Large intestine (tissue), 12 donors: ENCODE measurements at places on chromosomes 7 and 10.

- H3K4me1 ChIP-seq, result no peaks in the 10 kb centered on the region
- no peaks in the 10 kb centered on the region for H3K27me3 ChIP-seq
- H3K36me3 ChIP-seq, result peaks cover 56% of the 10 kb centered on the region
- no peak overlapping the region for H3K27ac ChIP-seq
- no peak for DNase-seq
- H3K4me3 ChIP-seq, result no peak overlapping the region
Measured at GRCh38 chr7:44395067-44395466, 69.7 kb upstream of the CAMK2B start.

DNA sequence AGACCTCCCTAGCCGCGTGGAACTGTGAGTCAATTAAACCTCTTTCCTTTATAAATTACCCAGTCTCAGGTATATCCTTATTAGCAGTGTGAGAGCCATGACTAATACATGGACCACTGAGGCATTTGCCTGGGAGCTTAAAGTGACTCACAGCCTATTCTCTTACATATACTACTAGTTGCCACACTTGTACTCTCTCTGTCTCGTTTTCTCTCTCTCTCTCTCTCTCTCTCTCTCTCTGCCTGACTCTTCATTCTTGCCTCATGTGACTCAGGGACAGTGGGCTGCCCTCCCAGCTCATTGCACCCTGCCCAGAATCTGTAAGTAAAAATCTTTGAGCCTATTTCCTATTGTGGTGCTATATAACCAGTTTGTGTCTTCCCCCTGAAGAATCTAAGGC, 238.5 kb upstream of the MAGI2 start:
- peaks cover 10% of the 10 kb centered on the region for H3K4me1 ChIP-seq
- no peak overlapping the region for H3K27ac ChIP-seq
- peaks cover 30% of the 10 kb centered on the region for H3K27me3 ChIP-seq
- no peak for DNase-seq
- no peak overlapping the region for H3K4me3 ChIP-seq
- H3K36me3 ChIP-seq, result no peaks in the 10 kb centered on the region

- H3K27me3 ChIP-seq, result no peaks in the 10 kb centered on the region
- H3K4me1 ChIP-seq, result no peaks in the 10 kb centered on the region
- H3K27ac ChIP-seq, result no peak overlapping the region
- no peak for DNase-seq
Measured at GRCh38 chr7:72035266-72035665, 376.9 kb downstream of the CALN1 start.

DNA sequence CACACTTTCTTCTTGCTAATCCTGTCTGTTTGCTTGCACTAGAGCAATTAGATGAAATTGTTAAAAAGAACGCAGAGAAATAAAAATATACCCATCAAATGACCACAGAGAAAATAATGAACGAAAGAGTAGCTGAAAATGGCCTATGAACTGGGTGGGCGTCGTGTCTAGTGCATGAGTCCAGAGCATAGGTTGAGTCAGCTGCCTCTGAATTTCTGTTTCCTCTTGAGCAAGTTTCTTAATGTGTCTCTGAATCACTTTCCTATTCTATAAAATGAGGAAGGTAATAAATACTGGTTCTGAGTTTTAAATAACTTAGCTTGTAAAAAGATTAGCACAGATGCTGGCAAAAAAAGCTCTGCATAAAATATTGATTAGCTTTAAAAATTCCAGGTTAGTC, 75.0 kb downstream of the POM121L12 start:
- H3K4me3 ChIP-seq, result no peak overlapping the region
- no peak for DNase-seq
- no peaks in the 10 kb centered on the region for H3K27me3 ChIP-seq
- H3K27ac ChIP-seq, result no peak overlapping the region

DNA sequence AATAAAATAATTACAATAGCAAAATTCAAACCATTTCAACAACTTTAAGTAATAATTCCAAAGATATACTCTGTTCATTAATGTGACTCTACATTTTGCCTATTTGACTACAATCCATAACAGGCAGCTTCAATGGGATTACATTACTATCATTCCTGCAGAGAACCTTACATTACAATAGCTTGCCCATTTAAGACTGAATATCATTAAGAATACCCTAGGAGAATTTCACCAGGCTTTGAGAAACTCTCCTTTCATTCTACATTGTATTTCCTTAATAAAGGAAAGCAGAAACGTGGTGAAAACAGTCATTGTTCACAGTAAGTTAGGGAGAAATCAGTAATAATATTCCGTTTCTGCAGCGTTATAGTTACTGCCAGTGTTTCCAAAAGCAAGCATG, 209.5 kb downstream of the GLI3 start:
- DNase-seq, result no peak
- H3K4me3 ChIP-seq, result no peak overlapping the region
- H3K27ac ChIP-seq, result no peak overlapping the region
- no peaks in the 10 kb centered on the region for H3K4me1 ChIP-seq
- no peaks in the 10 kb centered on the region for H3K27me3 ChIP-seq

- no peaks in the 10 kb centered on the region for H3K36me3 ChIP-seq
- no peak within 1 kb of the TSS for H3K27ac ChIP-seq
- no peaks in the 10 kb centered on the region for H3K4me1 ChIP-seq
- H3K27me3 ChIP-seq, result peaks cover 59% of the 10 kb centered on the region
- no peak within 1 kb of the TSS for H3K4me3 ChIP-seq
- peak; percentile 35 for DNase-seq
Measured at GRCh38 chr7:44325201-44325671, at the start of gene CAMK2B. Gene CAMK2B, minus strand, starts transcription at chr7:44325594. Its CDS starts 173 bp downstream, at chr7:44325421.

DNA sequence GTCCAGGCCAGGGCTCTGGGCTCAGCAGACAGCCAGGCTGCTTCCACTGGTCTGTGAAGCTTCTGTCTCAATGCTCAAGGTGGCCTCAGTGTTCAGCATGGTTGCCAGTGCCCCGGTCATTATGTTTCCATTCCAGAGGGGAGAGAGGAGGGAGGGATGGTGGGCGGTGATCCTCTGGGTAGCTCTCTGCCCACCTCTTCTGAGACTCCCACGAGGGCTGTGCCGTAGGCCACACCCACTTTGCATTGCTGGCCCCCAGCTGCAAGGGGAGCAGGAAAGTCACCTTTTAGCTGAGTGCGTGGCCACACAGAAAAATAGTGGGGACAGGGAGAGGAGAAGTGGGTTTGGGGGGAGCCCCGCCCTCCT, 42.5 kb downstream of the FOXK1 start:
- H3K4me3 ChIP-seq, result peak overlapping the region; percentile 43
- H3K36me3 ChIP-seq, result peaks cover 29% of the 10 kb centered on the region

DNA sequence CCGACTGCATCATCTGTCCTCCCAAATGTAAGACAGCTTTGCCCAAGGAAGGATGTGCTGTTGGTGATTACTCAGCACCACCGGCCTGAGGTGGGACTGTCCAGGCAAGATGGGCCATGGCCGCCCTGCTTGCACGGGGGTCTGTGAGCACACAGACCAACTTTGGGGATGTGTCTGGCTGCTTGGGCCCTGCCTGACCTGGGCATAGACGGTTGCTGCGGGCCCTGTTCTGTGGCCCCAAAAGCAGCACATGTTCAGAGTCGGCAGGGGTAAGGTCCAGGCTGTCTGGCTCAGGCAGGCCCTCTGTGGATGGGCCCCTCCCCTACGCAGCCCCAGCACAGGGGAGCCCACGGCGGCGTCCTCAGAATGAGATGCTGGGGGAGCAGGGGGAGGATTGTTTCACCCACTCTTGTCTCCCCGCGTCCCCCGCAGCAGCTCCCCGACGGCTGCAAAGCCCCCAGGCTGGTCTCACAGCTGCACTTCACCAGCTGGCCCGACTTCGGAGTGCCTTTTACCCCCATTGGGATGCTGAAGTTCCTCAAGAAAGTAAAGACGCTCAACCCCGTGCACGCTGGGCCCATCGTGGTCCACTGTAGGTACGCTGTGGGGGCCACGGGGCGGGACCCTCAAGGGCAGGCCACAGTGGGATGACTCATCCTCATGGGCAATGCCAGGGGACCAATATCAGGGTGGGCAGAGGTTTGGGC, 58.4 kb downstream of the MKI67 start:
- H3K36me3 ChIP-seq, result peaks cover 72% of the 10 kb centered on the region
- H3K27me3 ChIP-seq, result no peaks in the 10 kb centered on the region
- no peak overlapping the region for H3K4me3 ChIP-seq
- DNase-seq, result no peak

DNA sequence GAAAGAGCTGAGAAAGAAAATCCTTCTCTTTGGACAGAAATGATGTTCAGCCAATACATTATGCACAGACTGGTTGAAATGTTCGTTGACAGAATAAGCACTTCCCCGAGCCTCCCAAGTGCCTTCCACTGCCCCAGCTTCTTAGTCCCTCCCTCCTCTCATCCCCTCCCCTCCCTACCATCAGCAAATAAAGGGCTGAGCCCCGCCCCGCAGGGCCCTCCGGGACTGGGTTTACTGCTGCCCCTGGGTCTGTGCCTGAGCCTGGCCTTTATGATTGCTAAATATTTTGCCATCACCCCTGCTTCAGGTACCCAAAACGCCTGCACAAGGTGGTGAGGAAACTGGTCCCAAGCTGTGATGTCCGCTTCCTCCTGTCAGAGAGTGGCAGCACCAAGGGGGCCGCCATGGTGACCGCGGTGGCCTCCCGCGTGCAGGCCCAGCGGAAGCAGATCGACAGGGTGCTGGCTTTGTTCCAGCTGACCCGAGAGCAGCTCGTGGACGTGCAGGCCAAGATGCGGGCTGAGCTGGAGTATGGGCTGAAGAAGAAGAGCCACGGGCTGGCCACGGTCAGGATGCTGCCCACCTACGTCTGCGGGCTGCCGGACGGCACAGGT, 28.1 kb downstream of the HKDC1 start:
- H3K27me3 ChIP-seq, result no peaks in the 10 kb centered on the region
- DNase-seq, result no peak
- no peaks in the 10 kb centered on the region for H3K4me1 ChIP-seq
- peaks cover 78% of the 10 kb centered on the region for H3K36me3 ChIP-seq

GRCh38 chr7:71604818-71605414, 473.0 kb downstream of the GALNT17 start:
- H3K27ac ChIP-seq, result no peak overlapping the region
- no peaks in the 10 kb centered on the region for H3K27me3 ChIP-seq
- no peaks in the 10 kb centered on the region for H3K36me3 ChIP-seq
- no peak for DNase-seq
- no peak overlapping the region for H3K4me3 ChIP-seq

DNA sequence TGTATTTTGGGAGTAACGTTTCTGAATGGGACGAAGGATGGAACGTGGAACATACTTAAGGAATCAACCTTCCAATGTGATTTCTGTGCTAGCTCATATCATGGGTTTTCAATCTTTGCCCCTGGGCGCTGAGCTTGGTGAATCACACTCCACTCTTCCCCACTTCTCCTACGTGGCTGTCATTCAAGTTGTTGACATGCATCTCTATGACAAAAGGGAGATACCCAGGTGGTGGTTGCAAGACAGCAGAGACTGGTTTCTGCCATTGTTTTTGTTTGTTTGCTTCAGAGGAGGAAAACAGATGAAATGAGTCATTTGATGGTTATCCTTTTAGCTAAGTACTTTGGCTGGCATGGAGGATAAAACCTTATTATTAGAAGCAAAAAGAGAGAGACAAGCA, 573.9 kb downstream of the GATA3 start:
- H3K4me1 ChIP-seq, result no peaks in the 10 kb centered on the region
- no peak for DNase-seq

DNA sequence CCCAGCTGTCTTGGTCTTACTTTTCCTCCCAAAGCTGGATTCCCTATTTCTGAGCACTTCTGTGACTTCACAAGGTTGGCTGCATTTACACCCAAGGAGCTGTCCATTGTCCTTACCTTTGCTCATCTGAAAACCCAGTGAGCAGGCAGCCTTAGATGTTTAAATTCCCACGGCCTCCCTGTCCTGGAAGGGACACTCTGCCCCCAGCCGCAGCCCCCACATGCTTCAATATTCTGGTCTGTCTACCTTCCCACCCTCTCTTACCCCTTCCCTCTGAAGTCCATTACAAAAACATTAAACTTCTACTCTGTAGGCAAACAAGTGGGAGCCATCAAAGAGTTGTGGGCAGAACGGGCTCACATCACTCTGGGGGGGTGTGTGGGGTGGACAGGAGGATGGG, 73.8 kb upstream of the EFCAB10 start:
- H3K27me3 ChIP-seq, result no peaks in the 10 kb centered on the region
- no peak for DNase-seq
- no peak overlapping the region for H3K4me3 ChIP-seq

DNA sequence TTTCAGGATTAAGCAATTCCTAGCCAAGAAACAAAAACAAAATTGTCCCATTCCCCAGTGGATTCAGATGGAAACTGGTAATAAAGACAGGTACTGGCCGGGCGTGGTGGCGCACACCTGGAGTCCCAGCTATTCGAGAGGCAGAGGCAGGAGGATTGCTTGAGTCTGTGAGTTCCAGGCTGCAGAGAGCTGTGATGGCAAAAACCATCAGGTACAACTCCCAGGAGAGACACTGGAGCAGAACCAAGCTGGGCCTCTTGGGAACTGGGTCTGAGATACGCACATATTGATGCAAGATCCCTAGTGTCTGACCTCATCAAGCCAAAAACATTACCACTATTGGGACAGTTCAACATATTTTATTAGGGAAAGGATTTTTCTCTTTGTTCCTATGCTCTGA, 84.0 kb upstream of the ANLN start:
- H3K4me3 ChIP-seq, result no peak overlapping the region
- H3K27me3 ChIP-seq, result no peaks in the 10 kb centered on the region
- no peak for DNase-seq
- H3K27ac ChIP-seq, result no peak overlapping the region
